Stimulated activated CD4-positive, alpha-beta T cell treated with anti-CD3 and anti-CD28 coated beads, TNF-alpha, amount 100 ng/mL, for 1 hour (primary cell): ENCODE measurements at places on chromosomes 1 and 21.

DNA sequence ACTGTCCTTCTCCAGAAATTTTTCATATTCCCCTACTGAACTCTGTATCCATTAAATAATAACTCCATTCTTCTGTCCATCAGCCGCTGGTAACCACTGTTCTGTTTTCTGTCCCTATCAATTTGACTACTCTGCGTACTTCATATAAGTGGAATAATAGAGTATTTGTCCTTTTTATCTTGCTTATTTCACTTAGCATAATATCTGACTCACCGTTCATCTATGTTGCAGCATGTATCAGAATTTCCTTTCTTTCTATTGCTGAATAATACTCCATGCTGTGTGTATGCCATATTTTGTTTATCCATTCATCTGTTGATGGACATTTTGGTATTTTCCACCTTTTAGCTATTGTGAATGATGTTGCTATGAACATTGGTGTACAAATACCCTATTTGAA lies 71.9 kb downstream of the CEP350 start:
- no peak for DNase-seq

DNA sequence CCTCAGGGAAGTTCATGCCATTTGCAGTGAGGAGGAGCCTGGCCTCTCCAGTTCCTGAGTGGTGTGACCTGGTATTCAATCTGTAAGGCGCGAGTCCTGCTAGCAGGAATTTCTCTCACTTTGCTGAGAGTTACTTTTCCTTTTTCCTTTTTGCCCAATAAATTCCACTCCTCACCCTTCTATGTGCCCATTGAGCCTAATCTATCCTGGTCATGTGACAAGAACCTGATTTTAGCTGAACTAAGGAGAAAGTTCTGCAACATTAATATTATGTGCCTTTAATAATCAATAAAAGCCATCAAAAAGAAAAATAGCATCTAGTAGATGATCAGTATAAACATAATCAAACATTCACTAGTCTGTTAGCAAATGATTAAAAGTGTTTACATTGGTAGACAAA lies 136.1 kb upstream of the POGK start:
- no peak for DNase-seq

DNA sequence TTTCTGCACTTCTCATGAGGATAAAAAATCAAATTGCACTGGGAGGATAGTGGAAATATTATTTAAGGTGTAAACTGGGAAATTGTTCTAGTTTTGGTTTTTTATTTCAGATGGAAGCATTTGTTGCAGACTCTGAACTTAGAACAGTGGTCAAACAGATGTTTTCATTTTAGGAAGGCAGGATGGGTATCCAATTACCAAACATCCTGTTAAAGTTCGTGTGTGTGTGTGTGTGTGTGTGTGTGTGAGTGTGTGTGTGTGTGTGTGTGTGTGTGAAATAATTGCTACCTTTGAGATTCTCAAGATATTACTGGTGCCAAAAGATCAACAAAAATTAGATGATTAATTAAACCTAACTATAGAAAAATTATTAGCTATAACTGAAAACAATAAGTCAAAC lies 24.3 kb upstream of the DUSP10 start:
- no peak for DNase-seq

- no peak for DNase-seq
Observed at GRCh38 chr1:150972417-150972940, 2.2 kb downstream of the CERS2 start.

GRCh38 chr1:92329347-92330129 lies 30.7 kb downstream of the RPAP2 start:
- DNase-seq, result no peak

GRCh38 chr21:40505681-40506080 lies 341.3 kb downstream of the DSCAM start:
- DNase-seq, result no peak

DNA sequence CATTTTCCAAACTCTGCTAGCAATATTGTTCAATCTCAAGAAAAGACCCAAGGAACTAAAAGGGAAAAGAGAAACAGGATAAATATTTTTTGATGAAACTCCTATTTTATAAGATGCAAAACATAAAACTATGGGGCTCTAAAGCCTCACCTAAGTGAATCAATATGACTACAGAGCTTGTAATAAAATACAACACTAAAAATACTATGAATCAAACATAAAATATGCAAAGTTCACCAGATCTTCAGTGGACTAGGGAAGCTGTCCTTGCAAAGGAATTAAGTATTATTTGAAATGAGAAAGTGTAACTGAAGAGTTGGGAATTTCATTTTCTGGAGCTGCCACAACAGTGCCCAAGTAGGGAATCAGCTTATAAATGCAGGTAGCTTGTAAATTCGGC lies 124.5 kb downstream of the CRB1 start:
- no peak for DNase-seq

- no peak for DNase-seq
Observed at GRCh38 chr1:46221749-46222148, 18.6 kb downstream of the LURAP1 start.

- no peak for DNase-seq
Observed at GRCh38 chr21:34813266-34813894, 144.6 kb downstream of the CLIC6 start.

- no peak for DNase-seq
Observed at GRCh38 chr1:179612361-179612760, 20.7 kb downstream of the TDRD5 start.

- DNase-seq, result no peak
Observed at GRCh38 chr1:60886793-60887331, 195.5 kb upstream of the NFIA start.

GRCh38 chr1:62841587-62842169 lies 57.7 kb downstream of the ATG4C start:
- DNase-seq, result no peak

DNA sequence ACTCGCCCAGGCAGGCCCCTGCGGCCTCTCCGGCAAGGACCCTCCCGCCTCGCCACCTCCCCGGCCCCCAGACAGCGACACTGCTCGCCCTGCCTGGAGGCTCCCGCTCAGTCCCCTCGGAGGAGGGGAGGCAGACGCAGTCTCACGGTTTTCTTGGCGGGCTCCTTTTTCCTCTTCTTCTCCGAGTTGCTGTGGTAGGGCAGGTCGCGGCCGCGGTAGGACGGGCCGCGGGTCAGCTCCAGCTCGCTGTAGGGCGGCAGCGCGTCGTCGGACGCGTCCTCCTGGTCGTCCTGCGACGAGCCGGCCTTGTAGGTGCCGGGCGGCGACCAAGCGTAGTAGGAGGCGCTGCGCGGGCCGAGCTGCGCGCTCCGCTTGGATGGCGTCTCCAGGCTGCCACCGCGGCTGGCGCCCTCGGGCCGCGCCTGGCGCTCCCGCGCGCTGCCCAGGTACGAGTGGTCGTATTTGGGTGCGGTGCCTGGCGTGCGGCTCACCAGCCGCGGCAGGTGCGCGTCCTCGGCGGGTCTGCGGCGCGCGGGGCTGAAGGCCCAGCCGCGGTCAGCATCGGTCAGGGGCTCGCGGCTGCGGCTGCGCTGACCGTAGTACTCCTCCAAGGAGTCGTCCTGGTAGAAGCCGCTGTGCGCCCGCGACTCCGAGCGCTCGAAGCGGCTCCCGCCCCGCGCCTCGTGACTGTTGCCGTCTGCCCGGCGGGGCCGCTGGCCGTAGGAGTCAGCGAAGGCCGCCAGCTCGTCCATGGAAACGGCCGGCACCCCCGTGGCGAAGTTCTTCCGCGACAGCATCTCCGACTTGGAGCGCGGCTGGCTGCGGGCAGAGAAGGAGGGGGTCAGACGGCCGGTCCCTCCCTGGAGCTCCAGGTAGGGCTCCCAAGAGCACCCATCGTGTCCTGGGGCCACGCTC lies 44.8 kb upstream of the TADA1 start:
- no peak for DNase-seq
